Lung microvascular endothelial cell (primary cell): ENCODE measurements at places on chromosomes 12 and 14.
A peak's percentile ranks its signal among the peaks of the same experiment; 100 is the strongest.

DNA sequence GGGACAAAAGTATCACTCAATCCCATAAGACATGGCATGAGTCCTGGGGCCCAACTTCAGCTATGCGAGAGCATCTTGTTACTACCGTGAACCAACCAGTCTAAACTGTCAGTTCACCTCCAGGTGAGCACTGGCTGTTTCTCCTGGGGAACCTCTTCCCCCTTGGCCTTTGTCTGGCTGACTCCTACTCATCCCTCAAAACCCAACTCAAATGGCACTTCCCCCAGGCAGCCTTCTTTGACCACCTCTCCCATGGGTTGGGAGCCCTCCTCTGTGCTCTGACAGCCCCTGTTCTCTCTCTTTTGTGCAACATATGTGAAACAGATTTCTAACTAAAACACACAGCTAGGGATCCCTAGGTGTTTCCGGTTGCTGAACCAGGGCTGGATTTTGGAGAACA lies 37.7 kb downstream of the FOXN4 start:
- DNase-seq = no peak

DNA sequence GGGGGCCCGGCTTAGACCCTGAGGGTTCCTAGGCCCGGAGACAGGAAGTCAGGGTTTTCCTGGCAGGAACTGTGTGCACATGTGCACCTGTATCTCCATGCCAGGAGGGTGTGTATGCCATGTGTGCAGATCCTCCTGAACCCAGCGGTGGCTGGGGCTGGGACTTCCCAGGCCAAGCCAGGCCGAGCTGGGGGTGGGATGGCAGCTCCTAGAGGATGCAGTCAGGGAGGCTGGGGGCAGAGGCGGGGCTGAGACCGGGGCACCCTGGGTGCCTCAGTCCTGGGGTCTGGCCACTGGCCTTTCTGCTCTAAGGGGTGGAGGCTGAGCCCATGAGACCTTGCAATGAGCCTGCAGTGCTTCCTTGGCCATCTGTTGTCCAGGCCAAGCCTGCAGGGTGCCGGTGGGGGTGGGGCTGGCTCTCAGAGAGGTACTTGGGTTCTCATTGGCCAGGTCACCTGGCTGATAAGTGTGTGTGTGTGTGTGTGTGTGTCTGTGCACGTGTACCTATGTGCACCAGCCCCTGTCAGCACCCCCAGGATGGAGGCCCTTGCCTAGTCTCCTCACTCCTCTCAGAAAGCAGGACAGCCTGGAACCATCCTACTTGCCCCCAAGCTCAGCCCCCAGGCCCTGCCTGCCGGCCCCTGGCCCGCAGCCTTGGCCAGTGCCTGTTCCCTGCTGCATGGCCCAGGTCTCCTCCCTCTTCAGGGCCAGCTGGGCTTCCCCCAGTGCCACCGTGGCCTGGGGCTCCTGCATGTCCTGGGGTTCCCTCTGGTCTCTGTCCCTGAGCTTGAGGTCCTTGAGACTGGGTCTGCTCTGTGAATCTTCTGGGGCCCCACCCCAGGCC lies 10.6 kb upstream of the TNFAIP2 start:
- no peak for DNase-seq

DNA sequence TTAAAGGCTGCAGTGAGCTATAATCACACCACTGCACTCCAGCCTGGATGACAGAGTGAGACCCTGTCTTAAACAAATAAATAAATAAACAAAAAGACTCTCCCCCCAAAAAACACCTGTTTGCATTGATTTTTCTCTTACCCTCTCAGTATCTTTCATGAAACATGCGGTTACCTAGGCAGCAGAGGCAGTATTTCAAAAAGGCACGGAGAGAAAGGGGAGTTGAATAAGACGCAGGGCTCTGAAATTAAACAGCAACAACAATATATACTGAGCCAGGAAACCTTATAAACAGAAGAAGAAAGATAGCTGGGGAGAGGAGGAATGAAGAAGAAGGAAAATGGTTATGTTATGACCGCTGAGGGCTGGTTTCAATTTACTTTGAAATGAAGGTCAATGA lies 277.6 kb downstream of the BTG1 start:
- DNase-seq = no peak

- no peak for DNase-seq
Observed at GRCh38 chr14:90608281-90608680, 207.9 kb downstream of the TTC7B start.

GRCh38 chr14:65095633-65096205 lies 6.6 kb downstream of the MAX start:
- DNase-seq = peak; percentile 32

DNA sequence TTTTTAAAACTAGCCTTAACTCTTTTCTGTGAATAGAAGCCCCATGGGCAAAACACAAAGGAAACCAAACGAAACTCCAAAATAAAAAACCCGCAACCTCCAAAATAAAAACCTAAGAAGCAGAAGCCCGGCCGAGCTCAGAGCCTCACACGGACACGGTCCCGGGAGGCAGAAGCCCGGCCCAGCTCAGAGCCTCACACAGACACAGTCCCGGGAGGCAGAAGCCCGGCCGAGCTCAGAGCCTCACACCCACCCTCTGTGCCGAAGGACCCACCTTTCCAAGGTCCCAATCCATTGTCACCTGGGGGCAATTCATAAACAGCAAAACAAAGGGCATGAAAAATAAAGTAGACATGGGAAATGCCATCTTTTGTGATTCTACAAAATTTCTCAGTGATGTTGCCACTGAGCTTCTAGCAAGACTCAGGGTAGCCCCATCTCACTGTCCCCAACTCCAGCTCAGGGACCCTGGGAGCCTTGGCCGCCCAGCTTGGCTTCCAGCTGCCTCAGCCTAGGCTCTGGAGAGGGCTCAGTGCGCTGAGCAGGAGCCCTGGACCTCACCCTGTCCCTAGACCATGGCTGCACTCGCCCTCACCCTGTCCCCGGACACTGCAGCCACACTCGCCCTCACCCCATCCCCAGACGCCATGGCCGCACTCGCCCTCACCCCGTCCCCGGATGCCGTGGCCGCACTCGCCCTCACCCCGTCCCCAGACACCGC lies 82.2 kb downstream of the GALNT9 start:
- no peak for DNase-seq

- no peak for DNase-seq
Observed at GRCh38 chr14:39861696-39862095, 429.5 kb upstream of the FBXO33 start.

DNA sequence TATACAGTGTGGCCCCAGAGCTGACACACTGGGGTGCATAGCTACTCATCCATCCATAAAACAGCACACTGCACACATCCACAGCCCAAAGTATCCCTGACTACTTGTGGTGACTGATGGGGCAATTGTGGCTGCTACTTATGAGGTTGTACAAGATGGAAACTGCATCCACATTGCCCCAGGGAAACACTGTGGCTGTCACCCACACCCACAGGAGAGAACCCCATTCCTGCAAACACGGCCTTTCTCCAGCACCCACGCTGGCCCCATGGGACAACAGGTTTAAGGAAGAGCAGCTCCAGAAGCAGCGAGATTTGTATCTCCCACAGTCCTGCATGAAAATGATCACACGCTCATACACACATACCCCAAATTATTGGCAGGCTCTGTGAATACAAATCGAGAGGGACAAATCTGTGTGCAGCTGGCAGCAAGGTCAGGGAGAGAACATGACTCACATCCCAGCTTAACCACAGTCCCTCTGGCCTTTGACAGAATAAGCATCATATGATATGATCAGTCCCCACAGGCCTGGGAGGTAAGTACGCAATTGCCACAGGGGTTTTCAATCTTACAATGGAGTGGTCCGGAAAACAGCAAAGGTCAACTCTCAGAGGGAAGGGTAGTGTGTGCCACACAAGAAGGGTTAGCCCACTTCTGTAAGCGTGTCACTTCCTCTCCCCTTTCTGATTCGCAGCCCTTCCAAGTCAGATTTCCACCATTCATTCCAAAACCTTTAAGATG lies 61.9 kb downstream of the ESR2 start:
- peak; percentile 79 for DNase-seq

GRCh38 chr12:32502693-32503502 lies 103.5 kb downstream of the FGD4 start:
- DNase-seq = peak; percentile 25

- DNase-seq = peak; percentile 76
Observed at GRCh38 chr14:89378119-89378518, 38.9 kb downstream of the FOXN3 start.

DNA sequence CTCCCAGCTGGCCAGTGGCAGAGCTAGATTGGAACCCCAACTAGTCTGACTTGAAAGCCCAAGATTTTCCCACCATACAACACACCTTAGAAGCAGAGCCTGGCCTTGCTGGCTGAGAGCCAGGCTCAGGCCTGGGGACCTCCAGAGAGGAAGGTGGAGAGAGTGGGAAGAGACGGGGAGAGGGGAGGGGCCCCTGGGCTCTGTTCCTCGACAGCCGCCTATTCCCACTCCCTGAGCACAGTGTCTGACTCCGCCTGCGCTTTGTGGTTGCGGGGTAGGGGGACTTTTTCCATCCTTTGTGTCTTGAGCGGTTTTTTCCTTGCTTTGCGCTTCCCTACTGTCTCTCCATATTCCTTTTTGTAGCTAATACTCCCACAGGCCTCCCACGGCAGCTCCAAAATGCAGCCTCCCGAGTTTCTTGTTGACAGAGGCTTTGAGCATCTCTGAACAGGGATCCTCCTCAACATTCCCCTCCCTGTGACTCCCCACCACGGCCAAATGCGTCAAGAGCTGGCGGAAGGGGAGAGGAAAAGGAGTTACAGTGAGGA lies 4.0 kb upstream of the KCNH3 start:
- no peak for DNase-seq

DNA sequence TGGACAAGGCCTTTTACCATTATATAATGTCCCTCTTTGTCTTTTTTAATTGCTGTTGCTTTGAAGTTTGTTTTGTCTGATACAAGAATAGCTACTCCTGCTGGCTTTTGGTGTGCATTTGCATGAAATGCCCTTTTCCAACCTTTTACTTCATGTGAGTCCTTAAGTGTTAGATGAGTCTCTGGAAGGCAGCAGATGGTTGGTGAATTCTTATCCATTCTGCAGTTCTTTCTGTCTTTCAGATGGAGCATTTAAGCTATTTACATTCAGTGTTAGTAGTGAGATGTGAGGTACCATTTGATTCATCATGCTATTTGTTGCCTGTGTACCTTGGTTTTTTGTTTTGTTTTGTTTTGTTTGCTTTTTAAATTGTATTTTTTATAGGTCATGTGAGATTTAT lies 208.3 kb downstream of the GPHN start:
- no peak for DNase-seq

DNA sequence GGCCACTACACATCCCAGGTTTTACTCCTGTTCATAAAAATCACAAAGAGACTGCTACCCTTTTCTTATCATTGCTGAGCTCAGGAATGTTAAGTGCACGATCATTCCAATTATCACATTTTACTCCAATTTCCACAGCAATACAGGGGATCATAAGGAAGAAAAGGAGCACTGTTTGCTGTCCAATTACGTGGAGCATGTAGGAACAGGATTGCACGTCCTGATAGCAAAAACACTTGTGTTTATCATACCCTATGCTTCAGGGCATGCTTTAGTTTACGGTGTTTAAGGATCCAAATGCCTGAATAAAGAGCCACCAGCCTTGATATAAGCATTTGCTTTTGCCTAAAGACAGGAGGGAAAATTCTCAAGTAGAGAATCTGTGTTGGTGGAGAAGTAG lies 155.4 kb upstream of the EGLN3 start:
- DNase-seq = no peak

GRCh38 chr12:65918021-65918420 lies 93.7 kb downstream of the HMGA2 start:
- DNase-seq = no peak

DNA sequence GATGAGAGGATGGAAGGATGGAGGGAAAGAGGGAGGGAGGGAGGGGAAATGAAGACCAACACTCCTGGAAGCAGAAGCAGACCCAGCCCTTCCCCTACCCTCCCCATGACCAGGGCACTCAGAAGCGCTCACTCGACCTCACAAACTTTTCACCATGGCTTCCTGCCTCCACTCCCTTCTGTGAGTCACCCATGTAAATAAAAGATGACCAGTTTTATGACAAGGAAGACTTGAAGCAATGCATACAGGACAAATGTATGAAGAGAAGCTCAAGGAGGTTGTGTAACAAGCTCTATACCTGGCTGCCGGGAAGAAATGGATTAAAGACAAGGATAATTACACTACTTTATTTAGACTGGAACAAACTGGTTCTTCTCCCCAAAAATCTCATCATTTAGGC lies 63.8 kb downstream of the CDC42BPB start:
- DNase-seq = peak; percentile 75

- DNase-seq = no peak
Observed at GRCh38 chr12:131015581-131016337, 62.1 kb downstream of the ADGRD1 start.

GRCh38 chr14:39015360-39015961 lies 87.6 kb downstream of the SEC23A start:
- peak; percentile 76 for DNase-seq

- no peak for DNase-seq
Observed at GRCh38 chr12:47955059-47955458, 8.3 kb upstream of the TMEM106C start.

- DNase-seq = no peak
Observed at GRCh38 chr12:104714369-104714768, 243.7 kb downstream of the SLC41A2 start.

DNA sequence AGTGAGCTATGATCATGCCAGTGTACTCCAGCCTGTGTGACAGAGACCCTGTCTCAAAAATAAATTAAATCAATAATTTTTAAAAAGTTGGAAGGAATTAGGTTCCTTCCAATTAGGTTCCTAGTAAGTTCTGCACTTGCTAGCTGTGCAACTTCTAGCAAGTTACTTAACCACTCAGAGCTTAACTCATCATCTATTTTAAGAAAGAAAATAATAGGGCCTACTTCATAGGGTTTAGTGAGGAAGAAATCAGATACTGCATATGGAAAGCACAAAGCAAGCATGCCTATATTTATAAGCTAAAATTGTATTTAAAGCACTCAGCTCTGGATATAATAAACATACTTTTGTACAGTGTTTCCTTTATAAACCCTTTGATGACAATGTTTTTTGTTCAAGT lies 10.7 kb downstream of the FOXN3 start:
- no peak for DNase-seq

DNA sequence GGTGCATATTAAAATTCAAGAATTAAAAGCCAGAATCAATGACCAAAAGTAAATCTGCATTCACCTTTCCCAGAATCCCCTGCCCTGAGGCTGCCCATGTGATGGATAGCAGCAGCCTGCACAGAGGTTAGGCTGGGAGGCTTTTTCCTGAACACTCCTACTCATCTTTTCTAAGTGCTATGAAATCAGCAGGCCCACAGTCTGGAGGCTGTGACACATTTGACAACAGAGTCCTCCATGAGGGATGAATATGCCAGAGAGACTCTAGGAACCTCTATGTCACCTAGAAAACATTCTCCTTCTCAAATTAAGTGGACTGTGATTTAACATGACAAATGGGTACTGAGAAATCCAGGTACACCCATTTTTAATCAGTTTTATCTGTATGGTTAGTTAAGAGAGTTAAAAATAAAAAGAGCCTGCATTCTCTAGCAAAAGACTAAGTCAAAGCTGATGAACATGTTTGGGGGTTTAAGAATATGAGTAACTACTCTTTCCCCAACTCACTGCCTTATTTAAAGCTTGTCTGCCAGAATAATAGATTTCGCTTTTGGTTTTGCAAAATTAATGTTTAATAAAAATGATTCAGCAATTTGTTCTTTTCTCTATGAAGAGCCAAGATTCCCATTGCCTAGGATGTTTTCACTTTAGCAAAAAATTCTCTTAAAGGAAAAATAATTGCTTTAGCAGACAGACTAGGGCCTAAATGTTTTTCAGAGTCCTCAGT lies 115.0 kb downstream of the RTN1 start:
- DNase-seq = no peak

GRCh38 chr12:12323591-12323990 lies 26.5 kb downstream of the MANSC1 start:
- no peak for DNase-seq
